H1 (cell line): ENCODE measurements at places on chromosomes 4 and X. TPM values are rescaled to one million over a fixed set of nuclear protein-coding genes. Genes with fewer than 3 reads are reported as not detected.

DNA sequence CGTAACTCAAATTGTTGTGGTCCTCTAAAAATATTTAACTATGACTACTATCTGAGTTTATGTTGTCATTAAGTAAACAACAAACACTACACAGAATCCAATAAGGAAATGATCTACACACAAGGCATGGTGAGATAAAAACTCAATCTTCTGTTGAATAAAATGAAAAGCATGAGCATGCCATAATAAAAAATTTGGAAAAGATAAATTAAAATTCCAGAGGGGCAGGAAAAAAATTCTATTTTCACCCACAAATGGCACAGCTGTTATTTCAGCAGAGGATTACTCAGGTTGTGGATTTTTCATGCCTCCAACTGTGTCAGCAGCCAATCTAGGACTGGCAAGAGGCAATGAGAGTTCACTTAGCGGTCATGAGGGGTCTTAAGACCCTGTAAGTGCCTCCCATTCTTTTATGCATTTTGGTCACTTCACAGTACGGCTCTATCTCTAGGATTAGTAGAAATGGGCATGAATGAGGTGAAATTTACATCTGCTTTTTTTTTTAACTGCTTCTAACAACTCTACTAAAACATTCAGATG, 639.8 kb upstream of the DIPK2B start:
- H3K36me3 ChIP-seq = peaks cover 3% of the 10 kb centered on the region; the same call in 1 of the 2 replicates
- H3K4me1 ChIP-seq = no peaks in the 10 kb centered on the region
- H3K27ac ChIP-seq = no peak overlapping the region
- H3K27me3 ChIP-seq = no peaks in the 10 kb centered on the region

- no peaks in the 10 kb centered on the region for H3K36me3 ChIP-seq
- H3K4me3 ChIP-seq = no peak overlapping the region
- H3K27ac ChIP-seq = no peak overlapping the region
- no peak for DNase-seq
These were observed 184.4 kb downstream of the DCLK2 start for GRCh38 chr4:150262611-150263010.

- no peak for DNase-seq
- no peaks in the 10 kb centered on the region; the same call in 1 of the 2 replicates for H3K36me3 ChIP-seq
- H3K27me3 ChIP-seq = no peaks in the 10 kb centered on the region
- no peak overlapping the region for H3K4me3 ChIP-seq
These were observed 45.2 kb downstream of the RXFP1 start for GRCh38 chr4:158566860-158567259.

Gene HTN1
- not detected in 2 replicates for total RNA-seq

- no peak for DNase-seq
- H3K27ac ChIP-seq = no peak overlapping the region
- H3K4me3 ChIP-seq = no peak overlapping the region
These were observed 18.6 kb downstream of the MEPE start for GRCh38 chr4:87851332-87851731.

DNA sequence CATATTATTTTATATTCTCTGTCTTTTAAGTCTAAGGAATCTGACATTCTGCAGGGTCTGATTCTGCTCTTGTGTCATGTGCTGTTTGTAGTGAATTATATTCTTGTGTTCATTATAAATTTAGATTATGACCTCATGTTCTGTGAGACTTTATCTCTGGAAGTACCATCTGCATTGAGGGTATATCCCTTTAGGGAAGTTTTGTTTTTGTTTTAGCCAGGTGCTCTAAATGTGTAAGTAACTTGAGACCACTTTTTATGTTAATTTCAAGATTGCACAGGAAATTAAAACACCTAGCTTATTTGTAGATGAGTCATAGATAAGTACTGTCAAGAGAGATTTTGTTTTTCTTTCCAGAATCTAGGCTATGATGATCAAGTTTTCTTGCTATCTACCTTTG, 35.0 kb upstream of the DKK2 start:
- DNase-seq = no peak
- H3K4me3 ChIP-seq = no peak overlapping the region
- H3K4me1 ChIP-seq = no peaks in the 10 kb centered on the region
- no peak overlapping the region for H3K27ac ChIP-seq

Gene AFF2
- 7.3 TPM in 2 replicates for total RNA-seq

Gene HAND2
- total RNA-seq = not detected in 2 replicates

- peaks cover 8% of the 10 kb centered on the region; the same call in 1 of the 2 replicates for H3K36me3 ChIP-seq
- H3K4me1 ChIP-seq = no peaks in the 10 kb centered on the region
- H3K27me3 ChIP-seq = no peaks in the 10 kb centered on the region
- H3K27ac ChIP-seq = no peak overlapping the region
- H3K4me3 ChIP-seq = no peak overlapping the region
- DNase-seq = no peak
These were observed 12.5 kb downstream of the OTUD4 start for GRCh38 chr4:145167887-145168286.

DNA sequence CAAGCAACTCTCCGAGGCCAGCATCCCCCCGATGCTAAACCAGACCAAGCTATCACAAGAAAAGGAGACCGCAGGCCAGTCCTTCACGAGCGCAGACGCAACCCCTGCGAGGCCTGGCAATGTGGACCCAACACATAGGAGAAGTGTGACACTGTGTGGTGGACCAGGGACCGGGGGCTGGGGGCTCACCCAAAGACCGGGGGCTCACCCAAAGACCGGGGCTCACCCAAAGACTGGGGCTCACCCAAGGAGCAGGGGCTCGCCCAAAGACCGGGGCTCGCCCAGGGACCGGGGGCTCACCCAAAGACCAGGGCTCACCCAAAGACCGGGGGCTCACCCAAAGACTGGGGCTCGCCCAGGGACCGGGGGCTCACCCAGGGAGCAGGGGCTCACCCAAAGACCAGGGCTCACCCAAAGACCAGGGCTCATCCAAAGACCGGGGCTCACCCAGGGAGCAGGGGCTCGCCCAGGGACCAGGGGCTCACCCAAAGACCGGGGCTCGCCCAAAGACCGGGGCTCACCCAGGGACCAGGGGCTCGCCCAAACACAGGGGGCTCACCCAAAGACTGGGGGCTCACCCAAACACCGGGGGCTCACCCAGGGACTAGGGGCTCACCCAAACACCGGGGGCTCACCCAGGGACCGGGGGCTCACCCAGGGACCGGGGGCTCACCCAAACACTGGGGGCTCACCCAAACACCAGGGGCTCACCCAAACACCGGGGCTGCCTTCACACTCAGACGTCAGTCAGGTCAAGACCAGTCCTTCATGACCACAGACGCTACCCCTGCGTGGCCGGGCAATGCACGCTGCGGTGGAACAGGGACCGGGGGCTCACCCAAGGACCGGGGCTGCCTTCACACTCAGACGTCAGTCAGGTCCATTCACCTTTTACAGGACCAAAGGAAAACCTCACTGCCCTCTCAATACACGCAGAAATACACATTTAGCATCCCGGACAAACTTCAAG, 32.9 kb downstream of the PPP2R3B start:
- H3K27me3 ChIP-seq = no peaks in the 10 kb centered on the region
- H3K36me3 ChIP-seq = peaks cover 16% of the 10 kb centered on the region
- no peak overlapping the region for H3K4me3 ChIP-seq
- no peak for DNase-seq
- H3K4me1 ChIP-seq = no peaks in the 10 kb centered on the region

Gene CSAG3
- total RNA-seq = not detected in 2 replicates

Gene PF4V1
- total RNA-seq = not detected in 2 replicates

GRCh38 chr4:20044502-20044911, 207.2 kb upstream of the SLIT2 start:
- no peaks in the 10 kb centered on the region for H3K36me3 ChIP-seq
- DNase-seq = no peak
- H3K27me3 ChIP-seq = no peaks in the 10 kb centered on the region
- H3K4me3 ChIP-seq = no peak overlapping the region
- no peak overlapping the region for H3K27ac ChIP-seq
- no peaks in the 10 kb centered on the region for H3K4me1 ChIP-seq

DNA sequence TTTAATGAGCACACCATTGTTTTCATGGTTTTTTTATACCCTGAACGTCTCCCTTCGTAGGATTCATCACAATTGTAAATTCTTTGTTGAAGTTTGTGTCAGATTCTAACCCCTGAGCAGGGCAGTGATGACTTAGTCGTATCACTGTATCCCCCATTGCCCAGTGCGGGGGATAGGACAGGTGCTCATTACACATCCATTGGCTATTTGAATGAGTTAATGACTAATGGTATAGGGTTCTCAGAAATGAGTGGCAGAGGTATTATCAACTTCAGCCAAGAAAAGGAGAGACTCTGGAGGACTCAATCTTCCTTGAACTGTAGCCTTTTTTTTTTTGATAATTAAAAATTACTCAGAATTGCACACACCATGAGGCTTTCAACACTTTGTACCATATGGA, 64.6 kb downstream of the SYNPO2 start:
- no peak for DNase-seq
- no peaks in the 10 kb centered on the region; the same call in 1 of the 2 replicates for H3K4me1 ChIP-seq
- no peak overlapping the region for H3K27ac ChIP-seq
- no peaks in the 10 kb centered on the region for H3K27me3 ChIP-seq

Gene ZCCHC13
- not detected in 2 replicates for total RNA-seq

Gene GYPB
- total RNA-seq = not detected in 2 replicates

Gene CLTRN
- total RNA-seq = 0.99 and 1.3 TPM in 2 replicates

DNA sequence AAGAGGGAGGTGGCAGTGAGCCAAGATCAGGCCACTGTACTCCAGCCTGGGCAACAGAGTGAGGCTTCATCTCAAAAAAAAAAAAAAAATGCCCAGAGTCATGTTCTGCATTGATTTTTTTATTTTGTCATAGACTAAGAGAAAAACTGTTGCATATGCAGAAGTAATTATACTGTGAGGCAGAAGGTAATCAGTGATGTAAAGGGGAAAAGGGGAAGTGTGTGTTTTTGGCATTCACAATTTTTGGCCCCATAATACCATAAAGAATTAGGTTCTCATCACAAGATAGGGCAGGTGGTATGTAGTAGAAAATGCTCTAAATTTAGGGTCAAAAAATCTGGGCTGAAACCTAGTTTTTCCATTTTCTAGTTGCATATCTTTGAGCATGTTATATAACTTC, 47.3 kb upstream of the GAB1 start:
- H3K27me3 ChIP-seq = no peaks in the 10 kb centered on the region
- no peak overlapping the region for H3K4me3 ChIP-seq
- peaks cover 2% of the 10 kb centered on the region; the same call in 1 of the 2 replicates for H3K4me1 ChIP-seq
- no peak overlapping the region for H3K27ac ChIP-seq

Gene AMBN
- not detected in 2 replicates for total RNA-seq

DNA sequence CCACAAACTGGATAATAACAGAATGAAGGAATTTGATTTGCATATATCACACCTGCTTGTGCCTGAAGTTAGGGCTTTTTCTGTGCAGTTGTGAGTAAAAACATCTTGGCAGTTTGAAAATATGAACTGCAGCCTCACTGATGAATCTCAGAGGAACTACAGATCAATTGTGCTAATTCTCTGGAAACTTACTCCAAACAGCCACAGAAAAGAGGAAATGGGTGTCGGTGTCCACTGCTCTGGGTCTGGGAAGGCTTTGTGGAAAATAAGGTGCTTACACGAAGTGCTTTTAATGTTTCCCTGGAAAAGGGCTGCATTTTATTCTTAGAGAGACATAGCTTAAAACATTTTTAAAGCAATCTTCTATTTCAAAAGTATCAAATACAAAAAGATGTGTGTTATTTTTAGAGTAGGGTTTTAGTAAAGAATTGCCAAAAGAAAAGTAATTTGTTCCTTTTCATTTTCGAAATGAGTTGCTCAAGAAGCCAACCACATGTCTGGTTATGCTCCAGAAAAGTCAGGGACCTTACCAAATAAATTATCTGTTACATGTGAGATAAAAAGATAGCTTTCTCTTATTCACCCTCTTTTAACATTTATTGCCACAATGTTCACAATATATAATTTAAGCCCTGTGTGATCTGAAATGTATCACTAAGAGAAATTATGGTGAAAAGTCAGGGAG, 240.1 kb downstream of the FRAS1 start:
- H3K4me3 ChIP-seq = no peak overlapping the region
- no peaks in the 10 kb centered on the region for H3K4me1 ChIP-seq
- H3K36me3 ChIP-seq = peaks cover 26% of the 10 kb centered on the region
- no peaks in the 10 kb centered on the region for H3K27me3 ChIP-seq
- H3K27ac ChIP-seq = no peak overlapping the region
